WERI-Rb-1 (cell line): ENCODE measurements at places on chromosomes 13 and 19.

GRCh38 chr13:31274390-31274789, 74.6 kb downstream of the B3GLCT start:
- no peak for DNase-seq

DNA sequence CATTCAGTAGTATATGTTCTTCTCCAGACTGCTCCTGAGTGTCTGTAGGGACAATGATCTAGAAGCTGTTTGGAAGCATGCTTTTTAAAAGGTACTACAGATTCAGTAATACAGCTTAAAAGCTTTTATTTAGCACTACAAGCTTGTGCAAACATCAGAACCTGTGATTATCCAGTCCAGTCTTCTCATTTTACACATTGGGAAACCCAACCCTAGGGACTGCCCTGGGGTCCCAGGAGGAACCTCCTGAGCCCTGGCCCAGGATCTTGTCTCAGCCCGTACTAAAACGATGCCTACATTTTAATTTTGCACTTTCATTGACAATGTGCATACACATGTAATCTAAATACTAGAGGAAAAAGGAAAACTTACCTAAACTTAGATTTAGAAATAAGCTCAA, 12.5 kb downstream of the DOCK9 start:
- DNase-seq, result no peak

- no peak for DNase-seq
These were observed 148.5 kb upstream of the TSHZ3 start for GRCh38 chr19:31497709-31498108.

DNA sequence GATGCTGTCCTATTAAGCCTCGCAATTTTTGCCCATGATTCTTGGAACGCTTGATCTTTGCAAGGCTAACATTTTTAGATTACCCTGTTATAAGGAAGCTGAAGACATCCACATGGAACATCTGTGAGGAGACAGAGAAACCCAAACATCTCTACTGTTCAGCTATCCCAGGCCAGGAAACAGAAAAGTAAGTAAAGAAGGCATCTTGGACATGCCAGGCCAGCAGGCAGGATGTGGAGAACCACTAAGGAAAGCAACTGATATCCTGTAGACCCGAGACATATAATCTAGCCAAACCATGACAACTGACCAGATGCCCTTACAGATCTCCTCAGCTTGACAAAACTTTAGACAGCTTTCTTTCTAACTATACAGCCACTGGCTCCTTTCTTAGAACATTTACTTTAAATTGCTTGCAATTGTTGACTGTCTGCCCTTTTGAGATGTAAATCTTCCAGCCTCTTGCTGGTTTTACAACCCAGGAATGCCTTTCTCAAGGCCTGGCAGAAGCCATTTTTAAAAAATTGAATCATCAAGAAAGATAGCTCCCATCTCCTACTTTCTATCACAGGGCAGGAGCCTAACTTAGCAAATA, 255.8 kb upstream of the DACH1 start:
- no peak for DNase-seq

GRCh38 chr13:31675440-31675953, 63.8 kb upstream of the RXFP2 start:
- no peak for DNase-seq

DNA sequence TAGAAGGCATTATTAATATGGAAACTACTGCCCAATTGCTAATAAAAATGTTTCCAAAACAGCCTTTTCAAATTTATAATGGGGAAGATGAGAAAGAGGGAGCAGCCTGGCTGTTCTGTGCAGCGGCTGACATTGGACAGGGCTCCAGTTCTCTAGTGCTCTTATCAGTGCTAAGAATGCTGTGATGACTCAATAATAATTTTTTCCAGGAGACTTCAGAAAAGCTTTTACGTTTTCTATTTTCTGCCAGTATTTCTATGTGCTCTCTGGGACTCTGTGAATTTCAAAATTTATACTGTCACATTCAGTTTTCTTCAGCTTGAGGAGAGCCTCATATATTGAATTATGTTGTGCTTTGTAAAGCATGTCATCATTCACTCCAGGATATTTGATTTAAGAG, 209.6 kb downstream of the VWA8 start:
- no peak for DNase-seq

DNA sequence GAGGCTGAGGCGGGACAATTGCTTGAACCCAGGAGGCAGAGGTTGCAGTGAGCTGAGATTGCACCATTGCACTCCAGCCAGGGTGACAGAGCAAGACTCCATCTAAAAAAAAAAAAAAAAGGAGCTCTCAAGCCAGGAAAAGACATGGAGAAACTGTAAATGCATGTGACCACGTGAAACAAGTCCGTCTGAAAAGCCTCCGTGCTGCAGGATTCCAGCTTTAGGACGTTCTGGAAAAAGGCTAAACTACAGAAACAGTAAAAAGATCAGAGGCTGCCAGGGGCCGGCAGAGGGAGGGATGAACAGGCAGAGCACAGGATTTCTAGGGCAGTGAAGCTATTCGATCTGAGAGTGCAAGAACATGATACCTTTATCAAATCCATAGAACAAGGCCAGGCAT, 40.7 kb upstream of the NDUFS7 start:
- DNase-seq, result no peak

GRCh38 chr19:29681422-29682235, 16.4 kb downstream of the PLEKHF1 start:
- no peak for DNase-seq

DNA sequence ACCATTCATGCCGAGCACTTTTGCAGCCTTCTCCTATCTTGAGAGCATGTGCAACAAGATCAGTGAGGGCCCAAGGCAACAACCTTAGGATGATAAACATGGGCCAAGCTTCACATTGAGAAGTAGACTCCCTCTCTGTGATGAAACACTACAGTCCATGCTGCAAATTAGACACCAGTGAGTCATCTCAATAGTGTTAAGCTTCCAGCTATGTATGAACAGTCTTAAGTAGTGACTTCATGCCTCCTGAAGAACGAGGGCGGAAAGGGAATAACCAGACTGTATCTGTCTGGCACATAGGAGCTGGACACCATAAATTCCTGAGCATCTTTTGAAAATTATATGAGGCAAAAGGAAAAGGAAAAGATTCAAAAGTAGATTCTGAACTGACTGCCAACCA, 309.9 kb upstream of the SLITRK1 start:
- no peak for DNase-seq

- DNase-seq, result no peak
These were observed 158.4 kb downstream of the RNF17 start for GRCh38 chr13:24922387-24922744.

DNA sequence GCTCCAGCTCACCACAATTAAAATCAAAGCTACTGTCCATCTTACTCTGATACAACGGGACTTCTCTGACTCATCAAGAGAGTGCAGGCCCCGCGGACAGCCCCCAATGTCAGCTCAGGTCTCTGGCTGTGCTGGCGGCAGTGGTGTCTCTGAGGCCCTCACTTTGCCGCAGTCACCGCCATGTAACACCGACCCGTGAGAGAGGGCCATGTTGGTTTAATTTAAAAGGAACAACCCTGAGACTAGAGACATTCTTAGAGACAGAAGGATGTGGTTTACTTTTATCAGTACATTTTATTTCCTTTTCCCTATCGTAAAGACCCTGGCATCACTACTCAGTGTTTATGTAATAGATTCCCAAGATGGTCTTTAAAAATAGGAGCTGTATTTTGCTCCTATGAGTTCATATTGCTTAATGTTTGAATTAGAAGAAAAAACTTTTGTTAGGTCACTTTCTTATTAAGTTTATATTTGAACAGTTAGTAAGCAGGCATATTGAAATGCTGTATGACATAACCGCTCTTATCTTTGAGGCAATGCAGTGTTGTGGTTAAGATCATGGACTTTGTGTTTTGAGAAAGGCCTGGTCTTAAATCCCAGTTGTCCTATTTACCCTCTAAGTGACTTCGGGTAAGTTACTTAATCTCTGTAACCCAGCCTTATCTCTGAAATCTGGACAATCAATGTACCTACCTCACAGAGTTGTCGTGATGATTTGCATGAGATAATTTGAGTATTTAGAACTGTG, 23.4 kb downstream of the DGKH start:
- DNase-seq, result no peak

GRCh38 chr19:21238670-21239069, 90.5 kb downstream of the ZNF708 start:
- DNase-seq, result no peak

DNA sequence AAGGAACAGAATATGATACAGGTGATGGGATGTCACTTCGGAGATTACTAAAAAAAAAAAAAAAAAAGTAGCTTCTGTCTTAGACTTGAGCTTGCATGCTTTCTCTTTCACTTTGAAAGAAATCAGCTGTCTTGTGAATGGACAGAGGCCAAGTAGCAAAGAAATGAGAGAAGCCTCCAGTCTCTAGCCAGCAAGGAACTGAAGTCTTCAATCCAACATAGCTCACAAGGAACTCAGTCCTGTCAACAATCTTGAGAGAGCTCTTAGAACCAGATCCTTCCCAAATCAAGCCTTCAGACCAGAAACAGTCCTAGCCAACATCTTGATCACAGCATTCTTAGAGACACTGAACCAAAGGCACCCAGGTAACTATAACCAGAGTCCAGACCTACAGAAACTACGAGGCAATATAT, 7.7 kb downstream of the N4BP2L2 start:
- DNase-seq, result no peak

DNA sequence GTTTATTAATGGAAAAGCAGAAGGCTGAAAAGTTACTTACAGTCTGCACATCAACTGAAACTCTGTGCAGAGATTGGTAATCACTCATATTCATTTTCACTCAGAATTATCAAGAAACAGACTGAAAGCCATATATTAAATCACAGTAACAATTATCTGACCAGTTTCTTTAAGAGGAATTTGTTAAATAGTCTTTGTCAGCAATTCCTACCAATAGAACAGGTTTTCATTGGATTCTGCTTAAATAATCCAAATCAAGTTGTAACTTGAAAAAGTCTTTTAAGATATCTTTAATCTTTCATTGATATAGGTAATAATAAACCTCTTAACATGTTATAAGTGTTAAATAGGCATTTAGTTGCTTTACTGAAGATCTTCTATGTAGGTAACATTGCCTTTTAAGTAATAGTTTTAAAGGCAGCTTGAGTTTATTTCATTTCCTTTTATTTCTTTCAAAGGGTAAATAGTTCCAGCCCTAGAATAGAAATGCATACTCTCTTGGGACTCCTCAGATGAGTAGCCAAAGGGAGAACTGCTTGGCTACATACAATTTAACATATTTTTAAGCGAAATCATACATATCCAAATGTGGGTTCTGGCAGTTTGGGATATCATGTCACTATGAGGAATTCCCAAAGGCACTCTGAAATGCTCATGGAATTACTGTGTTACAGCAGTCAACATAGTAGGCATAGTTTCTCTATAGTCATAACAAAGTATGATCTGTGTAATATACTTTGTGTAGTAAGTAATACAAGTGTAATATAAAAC, 326.0 kb upstream of the SPRY2 start:
- no peak for DNase-seq

DNA sequence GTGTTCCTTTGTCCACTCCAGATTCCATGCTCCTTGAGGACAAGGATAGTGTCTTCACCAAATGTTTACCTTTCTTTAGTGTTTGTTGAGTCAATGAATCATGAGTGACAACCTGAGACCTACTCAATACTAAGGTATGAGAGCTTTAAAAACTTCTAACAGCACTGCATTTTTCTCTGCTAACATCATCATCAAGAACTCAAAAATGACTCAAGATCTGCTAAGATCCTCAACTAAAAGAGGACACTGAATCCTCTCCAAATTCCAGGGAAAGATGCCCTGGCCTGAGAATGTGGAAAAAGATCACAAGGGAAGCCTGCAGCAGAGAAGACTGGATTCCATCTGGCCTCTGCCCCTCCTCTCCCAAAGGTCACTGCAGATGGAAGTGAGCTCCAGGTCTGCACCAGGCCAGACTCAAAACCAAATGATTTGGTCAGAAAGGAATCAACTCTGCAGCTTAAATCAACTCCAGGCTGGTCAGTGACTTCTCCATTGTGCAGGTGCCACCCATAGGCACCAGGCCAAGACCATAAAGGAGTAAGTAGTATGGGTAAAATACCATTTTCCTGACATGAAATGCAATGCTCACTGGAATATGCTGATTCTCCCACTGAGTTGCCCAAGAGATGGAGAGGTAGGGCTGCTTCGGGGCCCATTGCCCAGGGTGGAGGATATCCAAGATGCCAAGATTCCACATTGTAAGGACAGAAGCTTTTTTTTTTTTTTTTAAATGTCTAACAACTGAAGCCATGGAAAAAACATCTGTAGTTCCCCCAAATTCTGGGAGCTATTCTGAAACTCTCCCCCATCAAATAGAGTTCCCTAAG, 89.5 kb upstream of the DOCK9 start:
- no peak for DNase-seq

GRCh38 chr13:113839536-113840204, 24.2 kb downstream of the GAS6 start:
- DNase-seq, result no peak

GRCh38 chr13:79034341-79034740, 371.7 kb downstream of the RBM26 start:
- DNase-seq, result no peak

DNA sequence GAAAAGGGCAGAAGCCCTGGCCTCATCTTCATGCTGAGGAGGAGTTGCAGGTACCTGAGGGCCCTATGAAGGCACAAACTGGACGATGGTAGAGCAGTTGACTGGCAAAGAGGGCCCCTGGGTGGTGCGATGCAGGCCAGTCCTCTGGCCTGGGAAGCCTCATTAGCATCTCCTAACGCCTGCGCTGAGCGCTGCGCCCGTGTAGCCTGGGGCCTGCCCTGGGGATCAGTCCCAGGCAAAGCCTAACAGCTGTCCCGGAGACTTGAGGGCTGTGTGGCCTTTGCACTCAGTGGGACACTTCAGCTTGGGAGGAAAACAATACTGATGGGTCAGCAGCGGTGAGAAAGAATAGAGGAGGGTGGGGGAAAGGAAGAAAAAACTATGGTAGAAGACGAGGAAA, 187.7 kb downstream of the RAP2A start:
- DNase-seq, result peak; percentile 31

GRCh38 chr19:2479556-2480194, 3.7 kb downstream of the GADD45B start:
- no peak for DNase-seq

GRCh38 chr19:5246554-5247155, 94.0 kb downstream of the PTPRS start:
- DNase-seq, result no peak

- no peak for DNase-seq
These were observed 13.1 kb upstream of the WTIP start for GRCh38 chr19:34468409-34468808.

GRCh38 chr19:18292810-18293641, 11.6 kb upstream of the JUND start:
- DNase-seq, result peak; percentile 95

DNA sequence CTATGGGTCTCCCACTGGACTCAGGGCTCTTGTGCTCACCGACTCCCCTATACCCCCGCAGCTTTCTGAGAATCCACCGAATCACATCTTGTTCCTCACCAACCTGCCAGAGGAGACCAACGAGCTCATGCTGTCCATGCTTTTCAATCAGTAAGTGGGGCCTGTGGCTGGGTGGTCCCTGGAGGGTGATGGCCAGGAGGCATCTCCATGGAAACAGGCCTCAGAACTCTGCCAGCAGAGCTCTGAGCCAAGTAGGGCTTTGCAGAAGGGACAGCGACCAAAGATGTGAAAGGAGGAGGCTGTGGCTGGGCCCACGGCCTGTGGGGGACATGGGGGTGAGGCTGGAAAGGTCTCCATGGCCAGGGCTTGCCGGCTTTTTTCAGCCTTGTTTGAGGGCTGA, 11.8 kb upstream of the MIA start:
- no peak for DNase-seq
